ENCODE measurements at places on chromosomes 11 and 22.

DNA sequence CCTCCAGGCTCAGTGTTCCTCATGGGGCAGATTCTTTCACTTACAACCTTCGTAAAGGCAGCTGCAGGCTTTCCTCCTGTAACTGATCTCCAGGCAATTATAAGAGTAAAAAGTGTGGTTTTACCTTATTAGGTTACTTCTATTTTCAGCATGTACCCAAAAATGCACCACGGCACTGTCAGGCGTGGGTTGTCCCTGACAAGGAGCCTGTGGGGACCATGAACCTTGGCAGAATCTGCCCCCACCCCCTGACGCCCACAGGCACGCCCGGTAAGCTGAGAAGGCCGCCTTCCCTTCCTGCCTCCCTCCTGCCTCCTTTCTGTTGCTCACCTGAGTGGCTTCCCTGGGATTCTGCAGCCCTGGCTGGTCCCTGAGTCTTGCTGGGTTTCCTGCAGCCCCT lies 1383.3 kb downstream of the TBC1D22A start:
- ATAC-seq, result no peak

DNA sequence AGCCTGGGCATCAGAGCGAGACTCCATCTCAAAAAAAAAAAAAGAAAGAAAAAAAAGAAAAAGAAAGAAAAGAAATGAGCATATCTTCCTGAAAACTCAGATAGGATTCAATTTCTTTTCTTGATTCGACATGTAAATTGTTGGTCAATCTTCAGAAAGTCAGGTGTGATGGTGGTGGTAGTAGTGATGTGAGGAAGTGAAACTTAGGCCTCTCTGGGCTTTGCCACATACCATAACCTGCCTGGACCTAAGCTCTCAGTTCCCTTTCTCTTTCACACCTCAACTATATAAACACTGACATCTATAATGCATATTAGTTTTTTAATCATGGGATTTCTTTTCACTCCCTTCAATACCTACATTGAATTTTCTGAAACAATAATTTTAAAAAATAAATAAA lies 98.0 kb upstream of the TBCEL start:
- ATAC-seq, result peak; percentile 96

- ATAC-seq, result no peak
Observed at GRCh38 chr11:93361435-93361834, 30.9 kb downstream of the DEUP1 start.

GRCh38 chr11:44906649-44907048 lies 44.0 kb downstream of the TP53I11 start:
- no peak for ATAC-seq

DNA sequence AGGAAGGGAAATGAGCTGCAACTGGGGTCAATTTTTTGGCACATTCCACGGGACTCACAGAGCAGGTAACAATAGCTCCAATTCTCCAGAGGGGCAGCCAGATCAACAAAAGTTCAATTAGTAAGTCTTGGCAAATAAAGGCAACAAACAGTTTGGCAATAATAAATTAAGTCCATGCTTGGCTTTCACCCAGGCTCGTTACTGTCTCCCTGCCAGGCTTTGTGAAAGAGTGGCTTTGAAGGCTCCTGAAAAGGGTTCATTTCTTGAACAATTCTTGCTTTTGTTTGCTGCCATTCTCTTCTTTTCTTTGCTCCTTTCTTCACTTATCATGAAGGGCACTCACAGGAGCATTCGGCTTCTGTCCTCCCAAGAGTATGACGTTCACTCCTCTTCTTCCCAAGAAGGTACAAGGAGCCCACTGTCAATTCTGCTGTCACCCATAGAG lies 123.3 kb downstream of the APIP start:
- no peak for ATAC-seq

DNA sequence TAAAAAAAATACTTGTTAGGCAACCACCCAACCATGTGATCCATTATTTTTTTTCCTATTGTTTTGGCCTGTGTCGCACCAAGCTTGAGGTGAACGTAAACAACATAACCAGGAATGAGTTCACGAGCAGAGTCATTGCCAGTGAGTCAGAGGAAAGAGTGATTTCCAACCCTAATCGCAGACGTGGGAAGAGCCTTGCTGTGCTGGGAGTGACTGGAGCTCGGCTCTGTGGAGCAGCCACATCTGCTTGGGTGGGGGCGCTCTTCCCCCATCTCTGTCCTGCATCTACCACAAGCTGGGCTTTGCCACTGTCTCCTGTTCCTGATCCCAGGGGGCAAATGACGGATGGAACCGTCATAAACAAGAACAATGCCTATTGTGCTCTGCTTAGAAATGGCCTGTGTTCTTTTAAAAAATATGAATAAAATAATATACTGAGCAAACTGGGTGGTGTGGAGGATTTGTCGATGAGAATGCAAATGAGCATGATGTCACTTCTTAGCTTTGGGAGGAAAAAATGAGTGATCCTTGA lies 210.0 kb downstream of the KIRREL3 start:
- no peak for ATAC-seq

- no peak for ATAC-seq
Observed at GRCh38 chr22:20181194-20181883, 30.5 kb upstream of the CCDC188 start.

DNA sequence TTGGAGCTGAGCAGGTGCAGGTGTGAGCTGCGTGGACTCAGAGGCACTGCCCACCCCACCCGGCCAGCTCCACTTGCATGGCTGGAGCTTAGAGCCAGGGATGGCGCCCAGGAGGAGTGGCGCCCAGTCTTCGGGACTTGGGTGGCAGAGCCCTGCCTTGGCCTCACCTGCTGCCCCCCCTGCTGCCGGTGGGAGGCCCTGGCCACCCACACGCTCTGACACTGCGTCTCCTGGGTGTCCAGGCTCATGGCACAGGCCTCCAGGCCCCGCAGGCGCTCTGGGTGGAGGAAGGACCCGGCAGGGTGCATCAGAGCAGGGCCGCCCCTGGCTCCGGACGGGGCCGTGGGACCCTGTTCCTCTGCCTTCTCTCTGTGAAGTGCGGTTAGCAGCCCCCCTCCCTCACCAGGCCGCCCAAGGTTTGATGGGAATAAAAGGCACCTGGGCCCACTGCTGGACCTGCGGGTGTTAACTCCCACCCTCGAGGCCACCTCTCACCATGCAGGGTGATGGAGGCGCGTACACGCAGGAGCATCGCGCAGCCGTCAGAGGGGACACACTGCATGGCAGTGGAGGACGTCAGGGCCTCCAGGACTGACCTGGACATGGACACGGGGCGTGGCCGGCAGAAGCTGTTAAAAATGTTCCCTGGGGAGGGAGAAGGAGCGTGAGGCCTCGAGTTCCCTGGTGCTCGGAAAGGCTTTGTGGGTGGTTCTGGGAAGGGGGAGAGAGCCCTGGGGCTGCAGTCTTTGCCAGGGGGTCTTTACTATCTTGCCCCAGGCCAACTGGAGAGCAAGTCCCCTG lies 11.8 kb downstream of the IL17REL start:
- no peak for ATAC-seq

- ATAC-seq, result no peak
Observed at GRCh38 chr11:134502153-134502550, 90.1 kb upstream of the B3GAT1 start.

GRCh38 chr11:125398994-125399640 lies 96.9 kb downstream of the FEZ1 start:
- ATAC-seq, result peak; percentile 54

DNA sequence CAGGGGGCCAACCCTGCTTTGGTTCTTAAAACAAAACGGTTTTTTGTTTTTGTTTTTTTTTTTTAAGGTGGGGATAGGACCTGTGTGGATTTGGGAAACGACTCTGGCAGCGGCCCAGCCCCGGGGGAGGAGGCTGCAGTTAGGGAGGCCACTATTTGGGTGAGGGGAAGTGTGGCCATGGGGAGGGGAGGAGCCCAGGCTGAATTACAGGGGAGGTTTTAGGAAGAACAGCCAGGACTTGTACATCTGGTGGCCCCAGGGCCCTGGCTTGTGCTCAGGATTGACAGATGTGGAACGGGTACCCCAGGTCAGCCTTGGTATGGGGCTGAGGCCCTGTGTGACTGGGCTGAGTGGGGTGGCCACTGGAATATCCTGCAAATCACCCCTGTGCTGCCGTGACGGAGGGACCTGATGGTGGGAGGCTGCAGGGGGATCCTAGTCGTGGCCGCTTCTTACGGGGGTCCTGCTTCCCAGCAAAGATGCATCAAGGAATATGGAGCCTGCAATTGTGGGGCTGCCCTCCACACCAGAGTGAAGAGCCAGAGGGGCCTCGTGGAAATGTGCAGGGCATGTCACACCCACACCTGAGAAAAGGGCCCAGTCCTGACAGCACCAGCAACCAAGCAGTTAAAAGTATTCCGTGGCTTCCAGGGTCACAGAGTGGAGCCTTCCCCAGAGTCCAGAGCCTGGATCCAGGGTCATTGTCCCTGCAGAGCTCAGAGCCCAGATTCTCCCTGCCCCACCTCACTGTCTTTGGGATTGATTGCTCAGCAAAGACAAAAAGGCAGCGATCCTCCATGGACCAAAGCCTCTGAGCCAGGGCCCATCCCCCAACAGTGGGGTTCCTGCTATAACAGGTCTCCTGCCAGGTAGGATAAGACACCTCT lies 55.2 kb upstream of the WNT7B start:
- ATAC-seq, result no peak

- no peak for ATAC-seq
Observed at GRCh38 chr11:504053-504993, 2.7 kb downstream of the RNH1 start.

- peak; percentile 17 for ATAC-seq
Observed at GRCh38 chr11:68008381-68009337, 1.5 kb upstream of the ALDH3B1 start.

- no peak for ATAC-seq
Observed at GRCh38 chr11:134120921-134121526, 52.2 kb downstream of the JAM3 start.

DNA sequence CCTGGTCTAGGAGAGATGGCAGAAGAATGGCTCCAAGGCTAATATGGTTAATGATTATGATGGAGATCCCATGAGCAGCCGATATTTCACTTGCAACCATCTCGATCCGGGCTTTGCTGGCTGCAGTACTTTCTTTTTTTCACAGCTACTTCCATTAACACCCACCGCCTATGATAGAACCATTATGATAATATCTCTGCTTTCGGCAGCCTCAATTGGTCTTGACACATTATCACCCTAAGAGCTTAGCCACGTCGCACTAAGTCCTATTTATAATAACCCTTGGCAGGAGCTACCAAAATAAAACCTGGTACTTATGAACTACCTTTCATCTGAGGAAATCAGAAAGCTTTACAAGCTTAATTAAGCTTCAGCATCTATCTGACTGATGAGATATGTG lies 7.6 kb upstream of the FJX1 start:
- no peak for ATAC-seq

DNA sequence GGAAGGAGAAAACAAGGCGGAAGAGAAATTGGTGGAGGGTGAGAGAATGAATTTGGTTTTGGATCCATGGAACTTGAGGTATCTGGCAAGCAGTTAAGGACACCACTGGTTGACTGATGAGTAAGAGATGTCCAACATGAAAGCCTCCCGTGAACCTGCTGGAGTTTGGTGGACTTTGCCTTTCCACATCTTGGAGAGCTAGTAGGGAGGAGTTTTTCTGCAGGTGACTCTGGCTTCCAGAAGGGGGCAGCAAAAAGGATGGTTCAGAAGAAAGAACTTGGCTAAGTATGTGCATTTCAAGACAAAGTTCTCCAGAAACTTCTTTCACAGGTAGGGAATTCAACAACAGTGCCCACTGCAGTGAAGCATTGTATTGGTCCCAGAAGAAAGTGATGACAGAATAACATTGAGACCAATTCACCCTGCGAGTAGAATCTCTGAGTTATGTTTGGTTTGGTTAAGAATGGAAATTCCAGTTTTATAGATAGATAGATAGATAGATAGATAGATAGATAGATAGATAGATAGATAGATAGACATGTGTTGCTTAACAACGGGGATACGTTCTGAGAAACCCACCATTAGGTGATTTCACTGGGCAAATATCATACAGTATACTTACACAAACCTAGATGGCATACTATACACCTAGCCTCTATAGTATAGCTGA lies 28.5 kb downstream of the DCDC1 start:
- ATAC-seq, result no peak

DNA sequence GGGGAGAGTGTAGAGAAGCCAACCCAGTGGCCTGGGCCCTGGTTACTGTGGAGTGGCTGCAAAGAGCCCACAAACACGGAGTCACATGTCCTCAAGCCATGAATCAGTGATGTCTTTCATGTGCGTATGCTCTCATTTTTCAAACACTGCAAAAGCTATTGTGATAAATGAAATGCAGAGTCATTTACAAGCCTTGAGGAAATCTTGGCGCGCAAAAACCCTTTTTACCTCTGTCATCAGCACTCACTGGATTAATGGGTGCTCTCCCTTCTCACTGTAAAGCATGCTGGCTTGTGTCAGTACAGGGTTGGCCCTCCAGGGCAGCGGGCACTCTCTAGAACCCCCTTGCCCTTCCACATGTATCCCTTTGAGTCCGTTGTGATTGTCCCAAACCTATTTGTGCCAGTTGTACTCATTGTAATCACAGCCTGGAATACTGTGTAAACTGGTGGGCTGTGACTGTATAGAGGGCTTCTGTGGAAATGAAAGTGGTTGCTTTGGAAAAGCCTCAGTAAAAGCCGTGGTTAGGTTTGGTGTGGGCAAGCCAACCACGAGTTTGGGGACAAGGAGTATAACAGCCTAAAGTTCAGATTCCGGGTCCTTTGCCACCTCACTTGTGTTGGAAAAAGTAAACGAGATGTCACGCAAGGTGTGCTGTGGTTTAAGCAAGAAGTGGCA lies 10.4 kb downstream of the GNAZ start:
- no peak for ATAC-seq

DNA sequence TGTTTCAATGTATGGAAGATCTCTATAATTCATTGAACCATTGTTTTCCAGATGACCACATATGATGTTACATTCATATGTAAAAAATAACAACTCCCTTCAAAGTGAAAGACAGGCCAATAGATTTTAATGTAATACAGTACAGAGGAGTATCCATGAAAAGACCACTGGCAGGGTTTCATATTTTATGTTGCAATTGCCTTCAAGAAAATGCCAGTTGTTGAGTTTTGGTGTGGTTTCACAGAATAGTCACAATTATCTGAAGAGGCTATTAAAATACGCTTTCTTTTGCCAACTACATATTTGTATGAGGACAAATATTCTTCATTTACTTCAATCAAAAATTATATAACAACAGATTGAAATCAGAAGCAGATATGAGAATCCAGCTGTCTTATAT lies 14.3 kb downstream of the AMOTL1 start:
- no peak for ATAC-seq

- no peak for ATAC-seq
Observed at GRCh38 chr11:111604392-111605009, 2.3 kb downstream of the SIK2 start.

- ATAC-seq, result no peak
Observed at GRCh38 chr11:12889243-12889642, 119.9 kb upstream of the RASSF10 start.

Data from stimulated activated memory B cell treated with anti-CD40 and anti-IgM and Interleukin-4, amounts not matched to agents 10 μg/mL and 1 μg/mL and 100 μg/mL, for 72 hours (primary cell).